ENCODE measurements at places on chromosomes 11 and 22. TPM values are rescaled to one million over a fixed set of nuclear protein-coding genes. Genes with fewer than 3 reads are reported as not detected.
A peak's percentile ranks its signal among the peaks of the same experiment; 100 is the strongest.

Gene CYP2R1
- 7.5 TPM for total RNA-seq

GRCh38 chr22:32042924-32043323 is at the start of gene SLC5A1:
Gene SLC5A1 (plus strand): TSS chr22:32043261. CDS start chr22:32043282, 21 bp downstream.
- peak; percentile 56 for DNase-seq

DNA sequence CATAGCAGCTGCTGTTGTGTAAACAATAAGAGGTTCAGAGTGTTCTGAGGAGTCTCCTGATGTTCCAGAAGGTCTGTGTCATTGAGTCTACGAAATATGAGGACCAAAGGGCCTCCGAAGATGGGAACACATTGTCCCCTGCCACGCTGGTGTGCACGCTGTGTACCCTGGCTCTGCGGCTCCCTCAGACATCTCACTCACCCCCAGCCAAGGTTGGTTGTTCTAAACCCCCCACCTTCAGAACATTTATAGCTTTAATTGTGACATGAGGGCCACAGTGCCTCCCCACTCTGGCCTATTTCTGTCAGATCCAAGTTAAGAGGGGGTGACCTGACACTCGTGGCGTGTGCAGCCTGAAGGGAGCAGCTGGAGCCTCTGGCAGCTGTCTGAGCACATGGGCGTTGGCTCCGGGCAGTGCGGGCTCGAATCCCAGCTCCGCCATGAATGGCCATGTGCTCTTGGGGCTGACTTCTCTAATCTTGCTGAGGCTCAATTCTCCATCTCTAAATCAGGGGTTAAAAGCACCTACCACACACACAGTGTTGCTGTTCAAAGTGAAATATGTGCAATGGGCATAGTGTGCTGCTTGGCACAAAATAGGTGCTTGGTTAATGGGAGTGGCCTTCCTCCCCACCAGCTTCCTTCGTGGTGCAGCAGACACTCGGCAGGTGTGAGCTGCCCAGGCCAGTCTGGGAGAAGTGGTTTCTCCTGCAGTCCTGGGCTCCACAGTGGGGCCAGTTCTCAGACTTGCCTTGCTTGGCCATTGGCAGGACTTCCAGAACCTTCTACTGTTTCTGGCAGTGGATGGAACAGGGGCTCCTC is 39.7 kb upstream of the MICAL2 start:
- no peak for DNase-seq

DNA sequence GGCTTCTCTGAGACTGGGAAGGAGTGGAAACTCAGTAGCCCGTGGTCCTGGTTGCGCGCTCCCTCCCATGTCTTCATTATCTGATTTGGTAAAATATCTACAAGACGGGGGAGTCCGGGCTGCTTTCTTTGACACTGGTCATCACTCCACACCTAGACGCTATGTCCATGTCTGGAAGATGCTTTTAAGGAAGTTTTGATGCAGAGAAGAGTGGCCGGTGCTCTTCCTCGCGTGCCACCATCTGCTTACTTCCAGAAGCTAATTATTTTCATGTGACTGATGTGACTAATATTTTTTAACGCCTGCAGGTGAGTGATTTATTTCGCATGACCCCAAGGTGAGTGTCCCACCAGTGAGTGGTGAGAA is 339 bp upstream of the TRIM21 start:
- no peak for DNase-seq

- no peak for DNase-seq
Measured at GRCh38 chr11:113952588-113952987, 22.3 kb upstream of the HTR3A start.

- no peak for DNase-seq
Measured at GRCh38 chr11:130323452-130324450, 9.0 kb upstream of the ZBTB44 start.

Gene SPON1
- total RNA-seq: not detected

GRCh38 chr11:11396301-11397035 is 43.4 kb upstream of the CSNK2A3 start:
- DNase-seq: no peak

GRCh38 chr11:14110629-14111028 is 148.1 kb downstream of the SPON1 start:
- no peak for DNase-seq

Data from PC-3 (cell line).